ENCODE measurements at places on chromosomes 11 and 22.

DNA sequence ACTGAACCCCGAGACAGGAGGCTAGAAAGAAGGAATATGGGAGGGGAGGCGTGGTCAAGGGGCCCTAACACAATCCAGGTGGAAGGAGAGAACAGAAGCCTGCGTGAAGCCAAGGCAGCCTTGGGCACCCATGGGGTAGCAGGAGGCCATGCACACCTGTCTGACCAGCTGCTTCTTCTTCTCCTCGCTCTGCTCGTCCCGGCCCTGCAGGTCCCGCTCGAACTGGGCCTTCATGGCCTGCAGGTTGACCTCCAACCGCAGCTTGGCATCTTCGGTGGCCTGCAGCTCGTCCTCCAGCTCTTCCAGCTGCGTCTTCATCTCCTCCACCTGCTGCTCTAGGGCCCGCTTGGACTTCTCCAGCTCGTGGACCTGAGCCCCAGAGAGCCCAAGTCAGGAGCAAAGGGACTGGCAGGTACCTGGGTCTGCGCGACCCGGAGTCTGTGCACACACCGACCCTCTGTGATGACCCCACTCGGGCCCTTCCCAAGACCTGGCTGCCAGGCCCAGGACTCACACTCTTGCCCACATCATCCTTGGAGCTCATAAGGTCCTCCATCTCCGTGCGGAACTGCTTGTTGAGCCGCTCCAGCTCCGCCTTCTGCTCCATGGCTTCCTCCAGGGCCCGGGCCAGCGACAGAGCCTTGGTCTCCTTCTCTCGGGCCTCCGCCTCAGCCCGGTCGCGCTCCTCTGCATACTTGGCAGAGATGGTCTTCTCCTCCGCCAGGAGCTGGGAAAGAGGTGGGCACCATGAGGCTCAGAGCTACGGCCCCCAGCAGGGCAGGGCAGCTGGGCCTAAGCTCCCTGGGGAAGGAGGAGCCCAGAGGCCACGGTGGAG, 35.9 kb downstream of the APOL1 start:
- no peak for DNase-seq

- DNase-seq: no peak
These were observed 20.5 kb upstream of the VWA5A start for GRCh38 chr11:124094731-124095130.

- DNase-seq: no peak
These were observed at the start of gene INPP5J for GRCh38 chr22:31122532-31123291. INPP5J (plus strand) TSS chr22:31122966; CDS start chr22:31123015, 49 bp downstream.

GRCh38 chr22:35804421-35804820, 86.7 kb downstream of the APOL5 start:
- DNase-seq: no peak

- no peak for DNase-seq
These were observed 65.1 kb downstream of the SCUBE1 start for GRCh38 chr22:43277987-43278601.

GRCh38 chr11:22807391-22807790, 22.2 kb downstream of the SVIP start:
- no peak for DNase-seq

- DNase-seq: no peak
These were observed 408.0 kb downstream of the BRD1 start for GRCh38 chr22:49419661-49420060.

GRCh38 chr22:19645391-19645790, 68.9 kb upstream of the SEPTIN5 start:
- no peak for DNase-seq

DNA sequence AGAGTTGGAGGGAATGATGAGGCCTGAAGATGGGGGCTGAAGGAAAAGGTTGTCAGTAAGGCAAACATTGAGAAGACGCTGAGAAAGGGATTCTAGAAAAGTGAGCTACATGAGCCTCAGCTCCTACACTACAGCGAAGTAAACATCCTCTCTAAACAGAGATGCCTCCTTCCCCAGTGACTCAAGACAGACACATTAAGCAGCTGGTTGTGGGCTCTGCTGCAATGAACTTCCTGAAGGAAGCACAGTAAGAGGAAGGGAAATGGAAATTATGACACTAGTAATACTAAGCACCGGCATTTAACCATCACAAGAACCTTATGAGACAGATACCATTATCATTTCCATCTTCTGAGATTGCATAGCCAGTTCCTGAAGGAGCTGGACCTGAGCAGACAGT, 190.5 kb downstream of the C11orf87 start:
- no peak for DNase-seq

GRCh38 chr11:102589047-102589459, 36.1 kb downstream of the MMP20 start:
- no peak for DNase-seq

DNA sequence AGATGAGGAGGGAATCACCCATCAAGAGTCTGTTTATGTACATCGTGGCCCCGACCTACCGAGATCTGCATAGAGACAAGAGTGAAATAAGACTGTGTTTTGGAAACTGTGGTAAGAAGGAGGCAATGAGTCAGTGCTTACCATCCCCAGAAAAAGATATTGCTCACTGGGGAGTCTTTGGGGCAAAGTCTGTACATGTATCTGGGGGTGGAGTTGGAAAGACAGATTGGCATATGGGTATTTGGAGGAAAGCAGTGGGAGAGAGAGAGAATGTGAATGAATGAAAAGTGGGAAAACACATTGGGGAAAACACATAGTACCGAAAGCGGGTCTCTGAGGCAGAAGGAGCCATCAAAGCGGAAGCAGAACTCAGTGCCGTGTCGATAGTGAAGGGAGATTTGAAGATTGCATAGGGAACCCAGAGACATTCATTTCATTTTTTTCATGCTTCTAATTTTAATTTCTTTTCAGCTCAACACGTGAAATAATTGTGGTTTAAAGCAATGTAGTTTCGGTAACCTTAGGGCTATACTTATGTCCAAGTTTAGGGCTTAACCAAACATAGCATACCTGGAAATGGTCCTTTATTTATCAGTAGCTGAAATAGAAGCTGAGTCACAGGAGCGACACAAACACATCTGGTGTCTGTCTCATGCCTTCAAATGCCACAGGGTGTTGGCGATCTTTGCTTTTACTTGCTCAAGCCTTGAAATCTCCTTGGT, 98.6 kb upstream of the CD44 start:
- peak; percentile 17 for DNase-seq

DNA sequence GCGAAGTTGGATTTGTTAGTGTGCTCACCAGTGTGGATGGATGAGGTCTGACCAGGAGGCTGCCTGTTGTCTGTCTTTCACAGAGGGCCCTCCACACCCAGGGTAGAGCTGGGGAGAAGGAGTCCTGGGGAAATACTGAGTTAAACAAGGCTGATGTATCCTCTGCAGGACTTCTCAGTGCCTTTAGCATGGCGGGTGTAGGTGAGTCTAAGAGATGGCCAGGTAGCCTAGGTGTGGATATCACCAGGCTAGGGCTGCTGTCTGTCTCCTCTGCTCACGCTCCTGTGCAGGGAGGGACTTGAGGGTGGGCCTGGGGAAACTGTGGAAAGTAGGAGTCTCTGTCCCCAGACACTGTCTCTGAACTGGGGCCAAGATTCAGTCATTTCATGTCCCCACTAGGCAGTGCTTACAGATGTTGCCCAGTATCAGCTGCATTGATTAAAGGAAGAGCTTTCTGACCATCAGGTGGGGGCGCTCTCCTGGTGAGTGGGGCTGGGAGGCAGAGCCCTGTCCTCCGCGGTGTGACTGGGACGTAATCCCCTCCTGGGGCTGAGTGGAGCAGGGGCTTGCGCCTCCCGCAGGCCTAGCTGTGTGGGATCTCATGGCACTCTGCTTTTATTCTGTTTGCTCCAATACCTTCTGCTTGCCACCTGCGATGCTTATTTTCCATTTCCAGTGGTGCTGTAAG, 35.5 kb upstream of the CCDC188 start:
- no peak for DNase-seq

DNA sequence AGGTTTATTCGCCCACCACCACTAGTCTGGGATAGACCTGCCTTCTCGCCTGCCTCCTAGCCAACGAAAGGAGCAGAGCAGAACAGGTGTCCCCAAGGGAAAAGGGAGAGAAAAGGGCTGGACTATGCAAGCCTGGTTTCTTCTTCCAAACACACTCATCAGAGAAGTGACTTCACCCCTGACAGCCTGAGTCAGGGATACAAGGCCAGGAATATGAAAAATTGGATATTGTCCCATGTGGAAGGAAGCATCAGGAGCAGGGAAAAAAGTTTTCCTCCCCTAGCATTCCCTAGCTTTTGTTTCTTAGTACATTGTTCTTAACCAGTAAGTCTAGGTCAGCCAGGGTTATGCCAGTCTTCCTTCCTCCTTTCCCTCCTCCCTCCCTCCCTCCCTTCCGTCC, 56.9 kb upstream of the TNRC6B start:
- no peak for DNase-seq

- no peak for DNase-seq
These were observed 1.5 kb downstream of the ASPHD2 start for GRCh38 chr22:26430600-26430999.

- no peak for DNase-seq
These were observed 228.1 kb downstream of the TENM4 start for GRCh38 chr11:79212741-79213190.

DNA sequence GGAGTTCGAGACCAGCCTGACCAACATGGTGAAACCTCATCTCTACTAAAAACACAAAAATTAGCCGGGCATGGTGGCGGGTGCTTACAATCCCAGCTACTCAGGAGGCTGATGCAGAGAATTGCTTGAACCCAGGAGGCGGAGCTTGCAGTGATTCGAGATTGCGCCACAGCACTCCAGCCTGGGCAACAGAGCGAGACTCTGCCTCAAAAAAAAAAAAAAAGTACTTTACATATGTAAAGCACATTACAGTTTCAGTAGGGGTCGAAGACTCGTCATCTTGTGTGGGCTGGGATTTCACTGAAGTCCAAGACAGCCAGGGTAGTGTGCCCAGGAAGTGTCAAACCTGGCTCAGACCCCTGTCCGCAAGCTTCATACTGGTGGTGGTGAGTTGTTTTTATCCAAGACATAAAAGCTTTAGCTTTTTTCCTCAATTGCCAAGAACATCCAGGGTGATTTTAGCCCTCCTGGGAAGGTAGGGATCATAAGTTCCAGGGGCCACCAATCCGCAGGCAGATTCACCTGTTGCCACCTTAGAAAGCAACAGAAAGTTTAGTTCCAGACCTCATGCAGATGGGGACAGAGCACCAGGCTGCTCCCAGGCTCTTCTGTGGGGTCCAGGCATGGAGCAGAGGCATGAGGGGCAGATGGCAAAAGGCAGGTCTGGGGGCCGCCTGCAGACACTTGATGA, 21.6 kb upstream of the ADORA2A start:
- DNase-seq: no peak

GRCh38 chr11:116035977-116036376, 531.8 kb upstream of the CADM1 start:
- no peak for DNase-seq
